DMS 273 treated with DMSO at 0.1 percent for 48 hours (cell line): ENCODE measurements at places on chromosomes 1 and 21.

- no peak for DNase-seq
Measured at GRCh38 chr1:39420493-39420892, 70.9 kb upstream of the BMP8A start.

GRCh38 chr21:44612029-44612486, at the start of gene KRTAP10-8:
Gene KRTAP10-8, plus strand, starts transcription at chr21:44612079. Its CDS starts 22 bp downstream, at chr21:44612101.
- DNase-seq, result no peak

DNA sequence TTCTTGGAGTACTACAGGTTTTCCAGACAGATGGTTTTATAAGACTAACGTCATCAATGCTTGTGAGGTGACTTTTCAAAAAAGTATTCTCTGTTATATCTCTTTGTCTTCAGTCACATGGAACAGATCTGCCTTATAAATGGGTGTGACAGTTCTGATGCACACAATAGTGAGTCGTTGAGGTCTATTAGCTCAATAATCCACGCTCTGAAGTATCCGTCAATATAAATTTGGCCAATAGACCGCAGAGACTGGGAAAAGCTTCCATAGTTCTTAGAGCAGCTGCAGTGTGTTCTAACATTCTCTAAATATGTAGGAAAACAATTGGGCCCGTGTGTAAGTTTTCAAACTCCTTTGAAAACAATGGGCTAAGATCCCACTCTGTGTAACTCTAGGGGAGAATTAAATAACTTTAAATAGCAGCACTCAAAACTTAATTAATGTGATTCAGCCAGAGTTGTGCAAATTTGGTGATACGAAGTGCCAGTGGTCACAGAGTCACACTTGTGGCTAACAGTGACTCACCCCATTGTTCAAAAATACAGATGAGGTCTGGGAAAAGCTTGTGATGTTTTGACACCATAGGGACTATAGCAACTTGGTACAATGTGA, 316.0 kb downstream of the LMO4 start:
- no peak for DNase-seq

DNA sequence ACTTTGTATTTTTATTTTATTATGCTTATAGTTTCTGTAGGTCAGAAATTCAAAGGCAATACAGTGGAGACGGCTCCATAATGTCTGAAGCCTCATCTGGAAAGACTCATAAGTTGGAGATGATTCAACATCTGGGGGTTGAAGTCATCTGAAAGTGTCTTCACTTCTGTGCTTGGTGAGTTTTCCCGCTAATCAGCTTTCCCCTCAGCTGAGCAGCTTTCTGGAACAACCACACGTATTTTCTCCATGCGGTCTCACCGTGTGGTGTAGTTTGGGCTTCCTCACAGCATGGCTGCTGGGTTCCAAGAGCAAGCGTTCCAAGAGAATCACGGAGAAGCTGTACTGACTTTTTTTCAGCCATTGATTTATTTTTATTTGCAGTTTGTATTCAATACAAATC, 7.6 kb upstream of the DDI2 start:
- no peak for DNase-seq

DNA sequence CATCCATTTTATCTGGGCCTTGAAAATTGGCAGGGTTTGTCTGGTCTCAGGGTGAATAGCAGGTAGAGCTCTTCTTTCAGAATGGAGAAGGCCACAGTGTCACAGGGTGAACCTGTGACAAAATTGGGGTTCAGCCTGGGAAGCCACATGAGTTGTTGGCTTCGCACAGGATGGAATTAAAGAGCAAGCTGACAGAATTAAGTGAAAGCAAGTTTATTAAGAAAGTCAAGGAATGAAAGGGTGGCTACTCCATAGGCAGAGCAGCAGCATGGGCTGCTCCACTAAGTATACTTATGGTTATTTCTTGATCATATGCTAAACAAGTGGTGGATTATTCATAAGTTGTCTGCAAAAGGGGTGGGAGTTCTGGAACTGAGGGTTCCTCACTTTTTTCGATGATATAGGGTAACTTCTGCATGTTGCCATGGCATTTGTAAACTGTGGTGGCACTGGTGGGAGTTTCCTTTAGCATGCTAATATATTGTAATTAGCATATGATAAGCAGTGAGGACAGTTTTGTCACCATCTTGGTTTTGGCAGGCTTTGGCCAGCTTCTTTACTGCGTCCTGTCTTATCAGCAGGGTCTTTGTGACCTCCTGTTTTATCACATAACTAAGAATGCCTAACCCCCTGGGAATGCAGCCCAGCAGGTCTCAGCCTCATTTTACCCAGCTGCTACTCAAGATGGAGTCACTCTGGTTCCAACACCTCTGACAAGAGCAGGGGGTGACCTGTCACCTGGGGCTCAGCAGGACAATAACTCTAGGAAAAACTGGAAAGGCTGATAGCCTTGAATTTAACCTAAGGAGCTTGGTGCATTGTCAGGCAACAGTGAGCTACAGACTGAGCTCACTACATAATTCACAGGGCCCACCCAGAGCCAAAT, 5.1 kb downstream of the IFNAR2 start:
- DNase-seq, result no peak

DNA sequence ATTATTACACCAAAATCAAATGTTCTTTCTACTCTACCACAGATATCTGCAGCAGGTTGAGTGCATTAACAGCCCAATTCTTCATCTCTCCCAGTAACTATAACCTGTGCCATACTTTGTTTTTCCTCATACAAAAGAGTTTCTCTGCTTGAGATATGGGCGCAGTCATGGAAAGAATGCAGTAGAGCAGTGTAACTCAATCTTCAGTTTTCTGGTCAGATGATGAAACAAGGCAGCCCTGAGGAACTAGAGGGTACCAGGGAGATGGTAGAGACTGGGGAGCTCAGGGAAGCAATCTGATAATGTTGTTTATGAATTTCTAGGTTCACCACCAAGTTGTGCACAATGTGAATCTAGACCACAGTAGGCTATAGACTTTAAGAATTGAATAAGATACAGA, 39.6 kb downstream of the ASPM start:
- no peak for DNase-seq

- no peak for DNase-seq
Measured at GRCh38 chr1:221631556-221631955, 110.3 kb downstream of the DUSP10 start.

- no peak for DNase-seq
Measured at GRCh38 chr1:223456747-223457146, 63.5 kb downstream of the CCDC185 start.

DNA sequence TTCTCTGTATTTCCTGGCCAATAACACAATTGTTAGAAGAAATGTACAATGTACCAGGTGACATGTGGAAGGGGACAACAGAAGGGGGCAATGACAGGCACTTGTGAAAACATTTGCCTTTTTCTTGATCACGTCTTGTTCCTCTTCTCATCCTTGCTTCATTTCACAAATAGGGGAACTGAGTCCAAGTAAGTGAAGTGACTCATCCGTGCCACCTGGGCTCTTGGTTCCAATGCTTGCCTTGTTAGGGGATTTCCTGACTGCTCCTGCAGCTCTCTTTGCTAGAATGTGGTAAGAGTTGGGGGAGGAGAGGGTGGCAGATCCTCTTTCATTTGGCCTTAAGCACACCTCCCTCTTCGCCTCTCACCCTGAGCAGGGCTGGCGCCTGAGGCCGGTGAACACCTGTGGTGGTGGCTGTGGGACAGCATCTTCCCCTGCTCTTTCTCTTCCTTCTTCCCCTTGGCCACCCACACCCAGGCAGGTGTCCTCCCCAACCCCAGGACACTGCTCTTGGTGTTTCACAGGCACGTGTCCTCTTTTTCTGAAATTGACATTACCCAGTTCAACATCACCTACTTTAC, 2.2 kb upstream of the RHEX start:
- no peak for DNase-seq

DNA sequence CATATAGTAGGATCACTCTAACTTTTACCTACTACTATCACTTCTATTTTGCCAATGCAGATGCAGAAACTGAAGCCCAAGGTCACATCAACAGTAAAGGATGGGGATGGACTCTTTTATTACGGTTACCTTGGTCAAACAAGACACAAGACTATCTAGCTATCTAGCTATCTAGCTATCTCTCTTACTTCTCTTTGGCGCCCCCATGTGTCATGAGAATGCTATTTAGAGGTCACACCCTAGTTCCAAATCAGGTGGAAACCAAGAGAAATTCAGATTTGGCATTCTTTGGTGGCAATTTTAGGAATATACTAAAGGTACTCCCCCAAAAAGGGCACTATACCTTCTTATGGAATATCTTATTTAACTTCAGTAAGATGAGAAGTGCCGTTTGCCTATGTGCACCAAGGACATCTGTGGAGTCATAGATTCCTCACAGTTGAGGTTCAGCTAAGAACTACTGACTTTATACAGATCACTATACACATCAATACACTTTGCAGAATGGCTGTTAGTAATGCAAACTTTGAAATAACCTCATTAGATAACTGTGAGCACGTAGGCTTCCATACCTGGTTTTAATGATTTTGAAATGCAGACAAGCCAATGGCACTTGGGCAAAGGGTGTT, 6.7 kb downstream of the ZNF648 start:
- DNase-seq, result no peak

- peak; percentile 66 for DNase-seq
Measured at GRCh38 chr1:50110656-50111055, 1.9 kb downstream of the ELAVL4 start.

DNA sequence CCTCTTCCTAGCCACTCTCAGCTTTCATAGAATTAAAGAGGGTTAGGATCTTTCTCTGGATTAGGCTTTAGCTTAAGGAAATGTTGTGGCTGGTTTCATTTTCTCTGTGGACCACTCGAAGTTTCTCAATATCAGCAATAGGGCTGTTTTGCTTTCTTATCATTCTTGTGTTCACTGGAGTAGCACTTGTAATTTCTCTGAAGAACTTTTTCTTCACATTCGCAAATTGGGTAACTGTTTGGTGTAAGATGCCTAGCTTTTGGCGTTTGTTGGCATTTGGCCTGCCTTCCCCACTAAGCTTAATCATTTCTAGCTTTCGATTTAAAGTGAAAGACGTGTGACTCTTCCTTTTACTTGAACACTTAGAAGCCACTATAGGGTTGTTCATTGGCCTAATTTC, 210.8 kb upstream of the PROX1 start:
- no peak for DNase-seq

DNA sequence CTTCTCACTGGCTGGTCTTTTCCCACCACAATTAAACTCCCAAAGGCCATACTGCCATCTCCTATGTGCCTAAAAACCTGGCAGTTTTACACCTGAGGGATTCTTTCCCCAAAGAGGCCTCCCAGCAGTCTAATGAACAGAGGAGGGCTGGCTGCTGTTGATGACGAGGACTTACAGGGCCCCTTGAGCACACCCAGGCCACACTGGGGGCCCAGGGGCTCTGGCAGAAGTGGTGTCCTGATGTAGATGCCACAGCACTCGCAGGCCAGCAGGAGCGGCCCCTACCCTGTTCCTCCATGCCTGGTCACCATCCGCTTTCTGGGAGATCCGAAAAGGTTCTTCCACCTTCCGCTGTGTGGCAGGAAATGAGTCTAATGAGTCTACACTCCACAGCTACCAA, 24.2 kb downstream of the POFUT2 start:
- DNase-seq, result no peak
